Hepatic stellate cell (primary cell): ENCODE measurements at places on chromosomes 7 and 10.

- peak; percentile 91 for DNase-seq
These were observed 16.7 kb downstream of the GPRIN2 start for GRCh38 chr10:46539596-46540411.

DNA sequence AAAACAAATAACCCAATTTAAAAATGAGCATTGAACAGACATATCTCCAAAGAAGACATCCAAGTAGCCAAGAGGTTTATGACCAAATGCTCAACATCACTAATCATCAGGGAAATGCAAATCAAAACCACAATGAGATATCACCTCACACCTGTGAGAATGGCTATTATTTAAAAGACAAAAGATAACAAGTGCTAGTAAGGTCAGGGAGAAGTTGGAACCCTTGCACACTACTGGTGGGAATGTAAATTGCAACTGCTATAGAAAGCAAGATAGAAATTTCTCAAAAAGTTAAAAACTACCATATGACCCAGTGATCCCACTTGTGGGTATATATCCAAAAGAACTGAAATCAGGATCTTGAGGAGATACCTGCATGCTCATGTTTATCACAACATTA is 49.5 kb downstream of the SGMS1 start:
- no peak for DNase-seq

DNA sequence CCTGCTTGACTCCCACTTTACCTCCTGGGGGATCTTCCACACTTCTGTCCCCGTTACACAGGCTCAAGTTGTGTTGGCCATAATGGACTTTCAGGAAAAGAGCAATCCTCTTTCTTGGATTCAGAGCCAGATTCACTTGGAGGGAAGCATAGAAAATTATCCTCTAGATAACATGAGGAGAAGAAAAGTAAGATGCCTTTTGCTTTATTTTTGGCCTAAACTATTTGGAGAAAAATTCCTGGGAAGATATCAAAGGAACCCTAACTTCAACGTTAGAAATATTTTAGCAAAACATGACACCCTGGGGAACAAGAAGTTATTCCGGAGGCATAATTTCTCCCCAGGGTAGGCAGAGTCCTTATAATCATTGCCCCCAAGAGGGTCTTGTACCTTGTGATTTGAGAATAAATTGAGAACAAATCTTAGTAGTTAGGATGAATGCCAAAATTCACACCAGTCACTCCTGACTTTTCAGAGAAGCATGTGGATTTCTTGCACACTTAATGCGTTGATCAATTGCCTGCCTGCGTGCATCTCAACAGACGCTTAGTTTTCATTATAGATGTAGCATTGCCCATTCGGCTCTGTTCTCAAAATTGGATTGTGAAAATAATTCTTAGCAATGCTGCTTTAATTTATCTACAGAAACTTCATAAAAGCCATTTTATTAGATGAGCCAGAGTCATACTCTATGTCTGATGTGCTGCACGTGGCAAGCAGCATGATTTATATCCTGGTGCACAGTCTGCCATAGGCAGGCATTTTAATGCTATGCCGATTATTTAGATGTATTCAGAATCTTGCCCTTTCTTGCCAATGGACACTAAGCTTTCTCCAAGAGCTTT is 224.4 kb downstream of the C7orf25 start:
- DNase-seq = no peak

- no peak for DNase-seq
These were observed 2.6 kb downstream of the SCART1 start for GRCh38 chr10:133456041-133456951.
